ENCODE measurements at places on chromosomes 2 and 18.

DNA sequence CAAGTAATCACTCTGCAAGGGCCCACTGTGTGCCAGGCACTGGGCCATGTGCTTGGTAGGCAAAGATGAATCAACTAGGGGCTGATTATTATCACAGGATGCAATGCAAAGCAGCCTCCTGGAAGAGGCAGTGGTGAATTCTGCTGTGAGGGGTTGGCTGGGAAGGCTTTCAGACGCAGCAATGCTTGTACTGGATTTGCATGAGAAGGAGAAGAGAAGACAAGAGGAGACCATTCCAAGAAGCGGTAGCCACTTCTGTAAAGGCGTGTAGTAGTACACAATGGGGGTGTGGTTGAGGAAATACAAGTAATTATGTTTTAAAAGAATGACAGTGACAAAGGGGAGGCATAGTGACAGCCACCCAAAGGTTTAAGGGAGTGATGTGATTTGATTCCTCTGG is 502.7 kb downstream of the PLCL1 start:
- DNase-seq, result no peak

DNA sequence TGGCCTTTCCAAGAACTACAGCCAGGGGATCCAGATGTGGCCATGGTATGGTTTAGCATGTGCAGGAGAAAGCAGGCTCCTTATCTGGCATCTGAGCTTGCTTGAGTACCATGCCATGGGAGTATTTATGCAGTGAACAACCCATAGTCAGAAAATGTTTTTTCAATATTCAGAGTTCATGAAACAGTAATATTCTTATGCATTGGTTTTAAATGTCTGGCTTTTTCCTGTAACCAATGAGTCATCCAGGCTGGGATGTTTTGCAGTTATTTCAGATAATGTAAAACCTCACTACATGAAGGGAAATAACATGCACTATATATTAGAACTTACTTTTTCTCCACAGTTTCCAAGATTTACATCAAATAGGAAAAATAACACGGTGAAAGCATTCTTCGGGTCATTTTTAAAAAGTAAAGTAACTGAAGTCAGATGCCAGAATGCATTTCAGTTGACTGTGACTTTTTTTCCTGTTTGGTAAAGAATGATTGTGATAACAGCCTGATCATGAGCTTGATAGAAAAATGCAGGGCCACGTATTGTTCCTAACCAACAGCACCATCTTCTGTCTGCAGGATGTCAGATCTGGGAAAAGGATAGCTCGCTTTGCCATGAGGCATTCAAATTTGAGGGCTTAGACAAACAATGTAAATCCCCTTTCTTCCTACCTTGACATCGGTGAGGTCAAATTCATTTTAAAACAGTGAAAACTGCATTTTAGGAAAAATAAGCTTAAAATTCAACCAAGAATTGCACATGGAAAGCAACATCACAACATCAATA is 152.8 kb downstream of the DSC3 start:
- no peak for DNase-seq

DNA sequence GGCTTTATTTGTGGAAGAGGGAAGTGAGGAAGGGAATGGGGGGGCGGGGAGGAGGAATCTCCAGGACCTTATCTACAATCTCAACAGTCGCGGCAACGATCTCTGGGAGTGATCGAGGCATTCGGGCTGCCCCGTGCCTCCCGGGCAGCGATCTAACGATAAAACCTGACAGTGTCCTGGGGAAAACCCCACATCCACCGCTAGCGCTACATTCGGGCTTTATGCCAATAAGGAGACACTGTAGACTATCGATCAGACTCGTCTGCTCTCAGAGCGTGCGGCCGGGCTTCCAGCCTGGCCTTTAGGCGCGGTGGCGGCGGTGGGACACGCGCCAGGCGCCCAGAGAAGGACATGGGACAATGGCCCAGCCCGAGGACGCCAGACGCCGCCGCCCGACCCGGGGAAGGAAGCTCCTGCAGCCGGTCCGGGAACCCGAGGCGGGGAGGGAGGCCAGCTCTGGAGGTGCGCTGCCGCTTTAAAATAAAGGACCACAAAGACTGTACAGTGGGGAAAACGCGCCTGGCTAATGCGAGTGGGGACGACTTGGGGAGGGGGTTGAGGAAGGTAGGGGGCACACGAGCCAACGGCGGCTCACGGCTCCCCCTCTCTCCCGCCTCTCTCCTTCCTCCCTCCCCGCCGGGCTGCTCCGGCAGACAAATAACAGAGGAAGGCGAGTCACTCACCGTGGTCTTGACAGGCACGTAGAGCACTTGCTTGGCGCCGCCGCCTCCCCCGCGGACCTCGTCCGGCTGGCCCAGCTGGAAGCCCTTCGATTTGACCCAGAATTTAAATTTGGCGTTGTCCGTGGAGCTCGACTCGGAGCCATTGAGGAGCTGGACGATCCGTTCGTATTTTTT is 2.2 kb downstream of the NOL4 start:
- no peak for DNase-seq

GRCh38 chr2:238835726-238836301 is 12.1 kb upstream of the TWIST2 start:
- no peak for DNase-seq

DNA sequence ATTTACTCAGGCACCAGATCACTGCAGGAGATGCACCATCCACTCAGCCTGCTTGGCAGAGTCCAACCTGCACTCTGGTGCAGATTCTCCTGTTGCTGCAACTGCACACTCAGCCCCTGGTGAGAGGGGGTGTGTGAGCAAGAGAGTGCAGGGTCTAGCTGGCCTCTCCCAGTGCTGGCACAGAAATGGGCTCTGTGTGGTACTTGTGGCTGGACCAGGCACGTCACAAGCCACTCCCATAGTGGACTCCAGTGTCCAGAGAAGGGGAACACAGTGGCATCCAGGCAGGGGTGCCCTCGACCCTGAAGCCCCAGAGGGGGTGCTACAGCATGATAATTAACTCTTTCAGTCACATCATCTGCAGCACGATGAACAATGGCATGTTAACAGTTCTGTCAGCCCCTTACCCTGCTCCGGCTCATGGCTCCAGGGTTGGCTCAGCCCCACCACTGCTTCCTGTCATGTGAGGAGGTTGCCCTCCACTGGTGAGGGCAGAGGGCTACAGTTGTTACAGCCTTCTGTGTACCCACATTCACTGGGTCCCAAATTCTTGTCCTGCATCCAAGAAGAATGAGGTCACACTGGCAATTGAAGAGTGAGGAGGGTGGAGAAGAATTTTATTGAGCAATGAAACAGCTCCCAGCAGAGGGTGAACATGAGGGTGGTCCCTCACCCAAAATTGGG is 135.7 kb downstream of the EVA1A start:
- DNase-seq, result no peak

- peak; percentile 58 for DNase-seq
These were observed 92.5 kb downstream of the ZFP36L2 start for GRCh38 chr2:43133708-43134570.

DNA sequence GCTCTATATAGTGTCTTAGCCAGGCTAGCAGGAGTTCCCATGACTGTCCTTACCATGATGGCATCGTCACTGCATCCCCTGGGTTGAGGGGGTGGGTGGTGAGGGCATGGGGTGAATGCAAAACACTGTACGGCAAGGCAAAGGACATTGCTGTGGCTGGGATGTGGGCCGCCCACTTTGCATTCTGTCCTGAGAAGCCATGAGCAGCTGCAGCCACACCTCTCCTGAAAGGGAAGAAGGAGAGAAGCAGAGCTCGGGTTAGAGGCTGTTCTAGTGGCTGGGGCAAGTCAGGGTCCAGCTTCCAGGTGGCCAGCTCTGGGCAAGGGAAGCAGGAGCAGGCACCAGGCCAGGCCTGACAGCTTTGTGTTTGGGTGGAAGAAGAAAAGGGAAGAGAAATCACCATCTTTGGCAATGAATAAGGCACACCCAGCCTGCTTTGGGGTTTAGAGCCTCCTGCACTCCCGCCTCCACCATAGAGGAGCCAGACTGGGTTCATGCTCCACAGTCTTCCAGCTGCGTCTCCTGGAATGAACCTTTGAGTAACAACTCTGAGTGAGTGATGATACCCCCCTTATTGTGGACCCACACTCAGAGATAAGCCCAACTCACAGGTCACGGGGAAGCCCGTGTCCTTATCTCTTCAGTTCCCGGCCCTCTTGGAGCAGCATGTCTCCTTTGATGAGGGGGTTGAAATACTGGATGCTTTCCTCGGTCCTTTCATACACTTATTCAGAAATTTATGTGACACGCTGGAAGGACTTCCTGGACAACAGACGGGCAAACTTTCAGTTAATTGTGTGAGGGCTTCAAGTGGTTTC is 63.4 kb downstream of the INPP4A start:
- DNase-seq, result no peak

GRCh38 chr2:29749843-29750242 is 171.5 kb downstream of the ALK start:
- DNase-seq, result no peak

DNA sequence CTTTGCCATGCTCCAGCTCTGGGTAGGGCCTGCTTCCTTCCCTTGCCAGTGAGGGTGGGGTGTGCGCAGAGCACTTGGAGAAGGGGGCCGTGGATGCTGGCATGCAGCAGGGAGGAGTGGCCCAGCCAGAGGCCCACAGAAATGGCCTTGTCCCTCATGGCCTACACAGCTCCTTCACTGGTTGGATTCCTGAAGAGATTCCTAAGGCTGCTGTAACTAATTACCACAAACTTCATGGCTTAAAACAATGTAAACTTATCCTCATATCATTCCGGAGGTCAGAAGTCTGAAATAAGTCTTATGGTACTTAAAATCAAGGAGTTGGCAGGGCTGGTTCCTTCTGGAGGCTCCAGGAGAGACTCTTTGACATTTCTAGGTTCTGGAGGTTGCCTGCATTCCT is 195.2 kb downstream of the GLI2 start:
- DNase-seq, result no peak

- no peak for DNase-seq
These were observed 165.0 kb downstream of the ANKRD44 start for GRCh38 chr2:197145471-197146056.

- DNase-seq, result no peak
These were observed 6.3 kb upstream of the CTAGE1 start for GRCh38 chr18:22423878-22424564.

- no peak for DNase-seq
These were observed 491.0 kb downstream of the CDH2 start for GRCh38 chr18:27685807-27686412.

GRCh38 chr2:241722896-241723454 is 11.5 kb upstream of the D2HGDH start:
- DNase-seq, result no peak

DNA sequence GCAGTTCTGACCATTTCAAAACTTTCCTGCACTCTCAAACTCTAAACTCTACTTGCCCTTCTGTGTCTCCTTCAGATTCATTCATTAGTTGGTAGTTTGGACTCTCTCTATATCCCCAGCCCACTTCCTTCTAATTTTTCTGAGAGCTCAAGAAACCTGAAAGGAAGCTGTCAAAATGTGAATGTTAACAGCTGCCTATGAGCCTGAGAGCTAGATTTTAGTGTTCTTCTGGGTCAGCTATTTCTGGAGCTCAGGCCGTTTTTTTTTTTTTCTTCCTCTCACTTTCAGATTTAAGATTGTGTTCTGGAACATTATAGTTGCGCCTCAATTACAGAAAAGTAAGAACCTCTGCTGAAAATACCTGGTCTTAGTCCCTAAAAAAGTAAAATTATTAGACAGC is 73.1 kb downstream of the RTN4 start:
- no peak for DNase-seq

DNA sequence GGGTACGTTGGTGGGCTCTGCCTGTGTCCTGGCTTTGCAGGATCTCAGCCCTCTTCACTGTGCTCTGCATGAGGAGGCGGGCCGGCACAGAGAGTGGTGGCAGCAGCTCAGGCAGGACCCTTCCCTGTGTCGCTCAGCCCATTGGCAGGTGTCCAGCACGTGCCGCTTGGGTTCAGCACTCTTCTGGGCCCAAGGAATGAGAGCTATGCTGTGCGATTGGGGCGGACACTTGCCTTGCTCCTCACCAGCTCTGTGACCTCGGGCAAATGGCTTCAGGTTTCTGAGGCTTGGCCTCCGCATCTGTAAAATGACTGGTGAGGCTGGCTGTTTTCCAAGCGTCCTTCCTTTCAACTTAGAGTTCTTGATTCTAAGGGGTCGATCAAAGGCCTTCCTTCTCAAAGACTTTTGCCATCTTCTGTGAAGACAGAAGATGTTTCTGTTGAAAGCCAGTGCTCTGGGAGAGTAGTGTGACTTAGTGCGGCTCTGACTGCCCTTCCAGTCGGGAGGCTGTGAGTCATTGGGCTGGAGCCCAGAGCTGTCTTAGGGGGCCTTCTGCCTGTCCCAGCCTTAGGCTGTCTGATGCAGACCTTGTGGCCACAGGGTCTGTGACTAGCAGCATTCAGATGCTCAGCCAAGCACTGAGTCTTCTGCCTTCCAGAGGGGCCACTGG is 35.6 kb downstream of the GLI2 start:
- no peak for DNase-seq

- no peak for DNase-seq
These were observed 88.5 kb upstream of the RBMS1 start for GRCh38 chr2:160582081-160582480.

Data from activated CD4-positive, alpha-beta T cell treated with anti-CD3 and anti-CD28 coated beads for 4 hours (primary cell).